ENCODE measurements at places on chromosomes 3 and 15.

- no peak for DNase-seq
Measured at GRCh38 chr15:60933900-60934885, 294.9 kb downstream of the RORA start.

GRCh38 chr3:98730886-98731537, 32.1 kb upstream of the ST3GAL6 start:
- DNase-seq = no peak

DNA sequence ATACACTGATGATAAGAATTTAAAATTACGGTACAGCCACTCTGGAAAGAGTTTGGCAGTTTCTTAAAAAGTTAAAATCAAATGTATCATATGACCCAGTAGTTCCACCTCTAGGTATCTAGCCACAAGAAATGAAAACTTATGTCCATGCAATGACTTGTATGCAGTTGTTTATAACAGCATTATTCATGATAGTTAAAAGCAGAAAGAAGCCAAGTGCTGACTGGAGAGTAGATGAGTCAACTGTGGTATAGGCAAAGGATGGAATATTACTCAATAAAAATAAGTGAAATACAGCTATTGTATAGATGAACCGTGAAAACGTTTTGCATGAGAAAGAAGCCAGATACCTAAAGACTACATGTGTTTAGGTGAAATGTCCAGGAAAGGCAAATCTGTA, 14.8 kb downstream of the GPR87 start:
- DNase-seq = no peak

DNA sequence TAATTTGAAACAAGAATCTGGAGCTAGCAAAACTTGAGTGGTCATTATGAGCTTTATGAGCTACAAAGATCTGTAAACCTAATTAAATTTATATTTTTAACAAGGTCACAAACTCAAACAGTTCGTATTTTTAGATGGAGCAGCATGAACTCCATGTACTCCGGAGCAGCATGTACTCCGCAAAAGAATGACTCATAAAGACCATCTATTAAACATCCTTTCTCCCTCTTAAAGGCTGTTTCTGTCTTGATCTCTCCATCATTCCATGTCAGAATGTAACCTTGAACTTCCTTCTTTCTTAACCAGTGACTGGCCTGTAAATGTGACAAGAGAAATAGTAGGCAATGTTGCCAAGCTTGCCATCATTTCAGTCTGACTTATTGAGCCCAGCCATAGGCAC, 696.9 kb downstream of the ZNF385D start:
- DNase-seq = no peak

- no peak for DNase-seq
Measured at GRCh38 chr3:51921081-51921578, 18.0 kb upstream of the IQCF1 start.

GRCh38 chr15:91895051-91895450, 41.5 kb downstream of the SLCO3A1 start:
- DNase-seq = no peak

DNA sequence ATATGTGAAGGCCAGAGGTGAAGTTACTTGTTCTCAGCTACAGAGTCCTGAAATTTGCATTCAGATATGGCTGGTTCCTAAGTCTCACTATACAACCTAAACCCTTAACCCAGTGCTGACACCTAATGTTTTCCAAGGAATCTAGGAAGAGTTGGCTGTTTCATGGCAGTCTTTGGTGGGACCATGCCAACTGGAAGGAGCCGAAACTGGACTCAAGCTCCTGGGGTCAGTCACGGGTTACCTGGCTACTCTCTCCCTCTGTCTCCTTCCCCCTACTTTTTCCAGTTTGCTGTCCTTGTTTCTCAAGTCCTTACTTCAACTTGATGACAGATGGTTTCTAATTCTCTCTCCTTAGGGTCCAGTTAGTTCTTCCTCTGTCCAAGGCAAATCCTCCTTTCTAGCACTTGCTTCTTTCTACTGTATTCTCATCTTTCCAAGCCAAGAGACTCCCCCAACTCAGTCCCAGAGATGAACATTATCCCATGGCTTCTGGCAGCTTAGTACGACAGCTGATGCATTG, 88.6 kb upstream of the COL6A5 start:
- DNase-seq = no peak

DNA sequence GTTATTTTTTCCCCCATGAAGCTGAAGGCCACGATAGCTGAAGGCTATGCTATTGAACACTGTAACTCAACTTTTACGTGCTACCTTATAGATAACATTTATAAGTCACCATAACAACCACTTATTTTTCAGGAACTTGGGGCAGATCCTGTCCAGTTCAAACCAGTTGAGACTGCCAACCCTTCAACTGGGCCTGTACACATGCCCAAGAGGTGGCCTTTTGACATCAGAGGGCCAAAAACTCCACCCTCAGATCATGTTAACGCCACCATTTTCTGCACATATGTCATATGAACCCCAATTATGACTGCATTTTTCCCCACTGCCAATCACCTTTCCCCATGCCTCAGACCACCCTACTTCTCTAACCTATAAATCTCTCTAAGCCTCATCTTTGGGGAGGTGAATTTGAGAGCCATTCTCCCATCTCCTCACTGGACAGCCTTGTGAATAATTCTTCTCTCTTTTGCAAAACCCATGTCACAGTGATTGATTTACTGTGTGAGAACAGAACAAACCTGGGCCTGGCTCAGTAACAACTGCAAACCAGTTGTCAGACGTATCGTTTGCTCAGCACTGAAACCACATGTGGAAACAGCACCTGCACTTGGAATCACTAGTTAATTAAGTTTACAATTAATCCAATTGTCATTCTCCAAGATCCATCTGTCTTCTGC, 42.5 kb downstream of the ZNF445 start:
- no peak for DNase-seq

GRCh38 chr15:100383302-100384107, 41.7 kb upstream of the ADAMTS17 start:
- no peak for DNase-seq

DNA sequence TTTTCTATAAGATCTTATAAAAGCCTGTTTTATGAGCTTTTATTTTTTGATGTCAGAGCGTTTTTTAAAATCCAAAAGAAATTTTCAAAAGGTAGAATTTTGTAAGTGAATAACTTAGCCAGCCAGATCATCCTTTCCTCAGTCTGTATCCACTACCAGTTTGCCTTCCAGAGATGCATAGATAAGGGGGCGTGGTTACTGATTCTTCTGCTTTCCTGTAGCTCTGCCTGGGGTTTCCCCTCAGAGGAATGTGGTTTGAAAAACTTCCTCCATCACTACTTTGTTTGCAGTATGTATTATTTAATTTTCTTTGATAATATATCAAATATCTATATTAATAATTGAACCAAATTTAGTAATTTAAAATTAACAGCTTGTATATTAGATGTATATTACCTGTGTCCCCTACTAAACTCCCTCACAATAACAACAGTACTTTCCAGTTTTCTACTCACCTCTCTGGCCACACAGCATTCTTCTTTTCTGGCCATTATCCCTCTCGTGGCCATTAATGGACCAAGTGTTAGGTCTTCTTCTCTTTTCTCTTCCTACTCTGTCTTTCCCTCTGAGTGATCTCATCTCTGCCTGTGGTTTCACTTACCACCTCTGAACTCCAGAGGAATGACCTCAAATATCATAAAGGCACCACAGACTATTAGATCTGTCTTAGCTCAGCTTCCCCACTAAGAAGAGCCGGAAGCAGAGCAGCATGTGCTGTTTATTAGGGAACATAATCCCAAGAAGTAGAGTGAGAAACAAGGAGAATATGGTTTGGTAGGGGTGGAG, 239.7 kb downstream of the UBE2E2 start:
- no peak for DNase-seq

- DNase-seq = no peak
Measured at GRCh38 chr3:49324768-49325167, 15.1 kb downstream of the USP4 start.

DNA sequence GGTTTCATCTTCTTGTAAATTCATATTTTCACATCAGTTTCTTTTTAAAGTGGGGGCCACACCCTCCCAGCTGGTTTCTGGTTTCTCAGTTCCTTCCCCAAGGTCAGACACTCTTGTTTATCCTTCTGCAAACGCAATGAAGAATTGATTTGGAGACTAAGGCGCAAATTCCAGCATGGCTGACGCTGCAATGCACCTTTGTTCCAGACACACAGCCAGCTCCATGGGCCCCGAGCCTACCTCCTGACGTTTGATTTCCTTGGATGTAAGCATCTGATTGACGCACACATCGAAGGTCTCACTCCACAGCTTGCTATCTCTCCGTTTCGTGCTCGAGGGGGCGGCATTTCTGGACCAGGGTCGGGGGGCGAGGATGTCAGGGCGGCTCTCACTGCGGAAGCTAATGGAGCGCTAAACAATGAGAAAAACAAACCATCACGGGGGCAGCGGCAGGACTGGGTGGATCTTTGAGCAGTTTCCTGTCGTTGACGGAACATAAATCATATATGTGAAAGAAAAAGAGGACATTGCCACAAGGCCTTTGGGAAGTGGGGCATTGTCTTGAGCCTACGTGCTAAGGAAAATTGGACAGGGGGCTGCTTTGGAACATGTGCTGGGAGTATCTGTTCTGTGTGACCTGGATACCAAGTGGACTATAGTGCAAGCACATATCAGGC, 46.9 kb downstream of the ARHGEF3 start:
- DNase-seq = no peak

- DNase-seq = no peak
Measured at GRCh38 chr15:78538358-78538757, 1.9 kb upstream of the PSMA4 start.

GRCh38 chr3:9028134-9028533, 64.9 kb upstream of the RAD18 start:
- DNase-seq = no peak

- no peak for DNase-seq
Measured at GRCh38 chr15:60343221-60343970, 54.4 kb downstream of the ANXA2 start.

DNA sequence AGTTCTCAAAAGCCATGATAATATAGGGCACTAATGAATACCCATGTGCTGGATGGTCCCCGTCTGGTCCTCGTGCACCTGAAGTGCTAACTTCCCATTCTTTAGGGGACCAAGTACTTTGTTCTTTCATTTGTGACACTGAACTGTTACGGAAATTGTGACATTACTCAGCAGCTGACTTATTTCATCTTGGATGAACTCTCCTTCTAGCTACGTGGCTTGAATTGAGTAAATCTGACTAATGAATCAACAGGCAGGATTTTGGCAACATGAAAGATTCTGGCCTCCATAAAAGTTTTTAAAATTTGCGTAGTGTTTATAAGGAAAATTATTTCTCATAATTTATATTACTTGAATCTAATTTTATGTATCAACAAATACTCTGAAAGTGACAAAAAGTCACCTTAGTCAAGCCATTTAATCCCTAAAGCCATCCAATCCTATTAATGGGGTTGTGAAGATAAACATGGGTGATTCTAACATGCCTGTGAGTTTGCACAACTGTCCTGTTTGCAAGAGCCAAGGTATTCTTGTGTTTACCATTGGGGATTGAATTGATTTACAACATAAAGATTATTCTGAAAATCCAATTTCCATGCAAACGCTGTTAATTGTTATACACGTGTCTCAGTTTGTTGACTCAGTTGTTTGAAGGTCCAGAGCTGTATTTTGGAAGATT, 119.9 kb downstream of the AGBL1 start:
- no peak for DNase-seq

DNA sequence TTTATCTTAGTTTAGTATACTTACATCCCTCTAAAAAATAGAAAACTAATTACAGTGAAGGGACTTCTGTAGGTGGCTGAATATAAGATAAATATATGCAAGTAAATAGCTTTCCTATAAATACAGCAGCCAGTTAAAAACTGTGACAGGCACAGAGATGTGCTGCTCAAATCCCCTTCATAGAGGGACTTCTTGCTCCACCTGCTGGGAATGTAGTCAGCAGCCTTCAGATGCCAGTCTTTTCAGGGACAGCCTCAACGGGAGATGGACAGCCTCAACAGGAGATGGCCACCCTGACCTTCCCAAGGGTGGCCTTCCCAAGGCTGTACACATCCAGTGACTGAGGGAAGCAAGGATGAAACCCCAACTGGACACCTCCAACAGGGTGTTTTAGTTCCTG, 15.7 kb upstream of the PRR23E start:
- no peak for DNase-seq

DNA sequence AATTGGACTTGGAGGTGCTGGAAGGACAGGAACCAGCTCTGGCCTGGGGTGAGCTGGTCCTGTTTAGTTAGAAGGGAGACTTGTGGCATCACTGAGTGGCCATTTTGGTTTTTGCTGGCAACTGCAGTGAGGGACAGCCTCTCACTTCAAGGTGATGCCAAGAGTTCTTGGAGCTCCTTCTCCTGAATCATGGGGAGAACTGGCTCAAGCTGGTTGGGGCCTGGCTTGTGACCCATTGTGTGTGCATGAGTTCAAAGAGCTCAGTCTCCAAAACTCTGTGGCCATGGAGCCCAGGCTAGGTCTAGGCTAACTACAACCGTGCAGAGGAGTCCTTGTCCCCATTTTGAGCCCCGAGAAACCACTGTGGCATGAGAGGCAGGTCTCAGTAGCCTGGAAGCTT, 60.1 kb upstream of the ZNF148 start:
- no peak for DNase-seq

DNA sequence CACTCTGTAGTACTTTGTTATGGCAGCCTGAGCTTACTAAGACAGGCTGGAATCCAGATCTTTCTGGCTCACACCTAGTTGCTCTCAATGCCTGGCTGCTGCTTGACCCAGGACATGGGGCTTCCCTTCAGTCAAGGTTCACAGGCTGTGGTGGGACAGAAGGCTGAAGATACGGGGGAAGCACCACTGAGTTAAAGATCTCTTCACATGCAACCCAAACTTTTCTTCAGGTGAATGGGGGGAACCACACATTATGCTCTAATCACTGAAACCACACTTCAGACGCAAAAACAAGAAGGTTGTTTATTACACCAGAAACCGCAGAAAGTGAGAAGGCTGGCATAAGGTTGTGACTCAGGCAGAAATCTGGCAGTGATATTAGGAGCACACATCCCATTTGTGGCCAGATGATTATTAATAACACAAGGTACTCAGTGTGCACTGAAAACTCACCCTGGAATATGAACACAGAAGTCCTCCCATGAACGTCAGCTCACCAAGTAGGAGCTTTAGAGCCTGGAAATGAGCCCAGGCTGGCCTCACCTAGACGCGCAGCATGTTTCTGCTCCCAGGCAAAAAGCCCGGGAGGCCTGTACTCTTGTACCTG, 230.5 kb upstream of the CHRNA7 start:
- no peak for DNase-seq

DNA sequence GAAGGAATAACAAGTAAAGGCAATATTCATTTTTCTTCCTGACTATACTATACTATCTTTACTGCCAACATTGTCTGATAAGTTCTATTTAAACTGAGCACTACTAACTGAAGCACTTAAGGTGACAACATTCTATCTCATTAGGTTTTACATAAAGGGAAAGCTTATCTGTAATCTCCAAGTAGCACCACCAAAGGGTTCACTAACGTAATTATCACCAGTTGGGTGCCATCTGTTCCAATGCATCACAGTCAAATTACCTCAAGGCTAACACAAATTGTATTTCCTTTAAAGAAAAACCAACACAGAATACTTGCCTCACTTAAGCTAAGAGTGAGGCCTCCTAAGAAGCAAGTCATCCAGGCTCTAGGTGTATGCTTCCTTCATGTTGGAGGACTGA, 453.8 kb downstream of the RAP2B start:
- DNase-seq = no peak

GRCh38 chr3:100189444-100189964, 71.3 kb upstream of the TBC1D23 start:
- no peak for DNase-seq

GRCh38 chr15:93212578-93212977, 123.6 kb upstream of the RGMA start:
- no peak for DNase-seq
